ENCODE measurements at places on chromosomes 6 and 20.

- no peak for DNase-seq
These were observed 216.9 kb downstream of the GMDS start for GRCh38 chr6:2028457-2029038.

DNA sequence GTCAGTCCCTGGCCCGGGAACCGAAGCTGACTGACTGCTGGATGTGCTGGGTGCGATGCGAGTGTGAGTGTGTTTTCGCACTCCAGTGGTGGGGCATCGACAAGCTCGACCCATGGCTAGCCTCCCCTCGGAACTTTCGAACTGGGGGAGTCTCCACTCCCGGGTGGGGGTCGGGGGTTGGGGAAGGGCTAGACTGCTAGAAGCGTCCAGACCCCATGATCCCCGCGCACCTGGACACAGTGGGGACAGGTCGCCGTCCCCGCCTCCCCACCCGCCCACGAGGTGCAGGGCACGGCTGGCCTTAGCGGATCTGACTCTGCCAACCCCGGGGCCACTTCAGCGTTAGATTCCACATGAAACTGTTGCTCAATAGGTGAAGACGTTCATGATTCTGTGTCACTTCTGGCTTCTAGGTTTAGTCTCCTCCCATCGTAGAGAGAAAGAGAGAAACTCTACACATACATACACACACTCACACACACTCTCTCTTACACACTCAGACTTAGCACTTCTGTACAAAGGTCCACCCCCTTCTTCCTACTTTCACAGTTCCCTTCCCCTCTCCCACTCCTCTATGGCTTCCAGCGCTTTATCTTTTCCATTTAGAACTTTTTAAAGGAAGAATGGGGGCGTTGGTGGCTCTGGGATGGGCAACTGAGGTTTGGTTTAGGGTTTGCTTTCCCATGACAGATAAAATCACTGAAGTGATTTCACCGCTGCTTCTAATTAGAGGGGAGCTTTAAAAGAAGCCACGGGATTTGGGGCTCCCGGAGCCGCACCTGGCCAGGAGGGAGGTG is 5.1 kb upstream of the TFAP2A start:
- no peak for DNase-seq

GRCh38 chr20:17501701-17502100 is 29.5 kb downstream of the BFSP1 start:
- no peak for DNase-seq

DNA sequence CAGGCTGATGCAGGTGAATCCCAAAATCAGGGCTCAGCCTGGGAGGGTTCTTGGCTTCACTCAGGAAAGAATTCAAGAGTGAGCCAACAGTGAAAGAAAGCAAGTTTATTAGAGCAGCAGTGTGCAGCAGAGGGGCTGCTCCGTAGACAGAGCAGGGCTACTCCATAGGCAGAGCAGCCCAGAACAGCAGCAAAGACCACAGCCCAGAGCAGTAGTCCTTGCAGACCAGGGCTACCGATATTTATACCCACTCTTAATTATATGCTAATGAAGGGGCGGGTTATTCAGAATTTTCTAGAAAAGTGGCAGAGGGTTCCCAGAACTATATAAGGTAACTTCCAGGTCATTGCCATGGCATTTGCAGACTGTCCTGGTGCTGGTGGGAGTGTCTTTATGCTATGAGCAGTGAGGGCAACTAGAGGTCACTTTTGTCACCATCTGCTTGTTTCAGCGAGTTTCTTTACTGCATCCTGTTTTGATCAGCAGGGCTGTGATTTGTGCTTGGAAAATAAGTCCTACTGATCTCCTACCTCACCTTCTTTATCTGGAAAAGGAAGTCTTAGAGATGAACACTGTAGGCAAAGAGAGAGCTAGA is 39.8 kb upstream of the PTPN1 start:
- DNase-seq = no peak

DNA sequence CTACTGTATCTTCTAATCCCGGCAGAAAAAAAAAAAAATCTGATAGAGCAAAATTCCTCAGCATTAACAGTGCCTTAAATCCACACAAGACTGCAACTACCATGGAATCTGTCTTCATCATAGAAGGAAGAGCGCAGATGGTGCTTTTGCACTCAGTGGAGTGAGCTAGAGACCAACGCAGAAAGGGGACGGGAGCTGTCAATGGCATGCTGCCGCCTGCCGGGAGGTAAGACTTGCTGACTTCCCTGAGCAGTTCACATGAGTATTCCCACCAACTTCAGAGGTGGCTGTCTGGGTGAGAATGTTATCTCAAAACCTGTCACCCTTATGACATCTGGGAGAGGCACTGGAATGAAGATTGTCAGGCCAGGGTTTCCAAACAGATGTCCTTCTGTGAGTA is 35.6 kb downstream of the DZANK1 start:
- no peak for DNase-seq

- no peak for DNase-seq
These were observed 106.5 kb downstream of the ARID1B start for GRCh38 chr6:156883497-156884252.

GRCh38 chr6:10048370-10049297 is 366.2 kb downstream of the TFAP2A start:
- DNase-seq = no peak

DNA sequence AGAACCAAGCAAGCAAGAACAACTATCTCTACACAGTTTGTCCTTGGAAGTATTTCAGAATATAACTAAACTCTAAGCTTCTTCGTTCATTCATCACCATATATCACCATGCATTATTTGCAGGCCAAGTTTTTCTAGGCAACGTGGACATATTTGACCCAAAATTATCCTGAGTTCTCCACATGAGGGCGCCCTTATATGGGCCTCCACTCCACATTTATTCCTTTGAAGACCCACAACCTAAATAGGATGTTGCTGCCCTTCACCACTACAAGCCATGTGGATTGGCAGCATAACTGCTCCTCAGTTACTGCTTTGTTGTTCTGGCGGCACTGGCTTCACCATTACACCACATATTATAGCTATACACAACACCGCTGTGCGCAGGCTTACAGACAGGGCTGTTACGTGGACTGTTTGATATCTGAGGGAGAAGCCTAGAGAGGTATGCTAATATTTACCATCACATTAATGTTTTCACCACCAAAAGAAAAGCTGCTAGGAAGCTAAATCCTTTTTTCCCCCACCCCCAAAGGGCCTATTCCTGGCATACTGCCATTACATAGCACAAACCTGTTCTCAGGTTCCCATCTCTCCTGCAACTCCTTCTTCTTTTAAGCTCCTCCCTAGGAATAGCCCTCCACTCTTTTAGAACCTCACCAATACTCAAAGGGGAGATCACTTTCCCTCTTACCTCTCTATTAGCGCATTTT is 411.7 kb downstream of the C6orf118 start:
- no peak for DNase-seq

DNA sequence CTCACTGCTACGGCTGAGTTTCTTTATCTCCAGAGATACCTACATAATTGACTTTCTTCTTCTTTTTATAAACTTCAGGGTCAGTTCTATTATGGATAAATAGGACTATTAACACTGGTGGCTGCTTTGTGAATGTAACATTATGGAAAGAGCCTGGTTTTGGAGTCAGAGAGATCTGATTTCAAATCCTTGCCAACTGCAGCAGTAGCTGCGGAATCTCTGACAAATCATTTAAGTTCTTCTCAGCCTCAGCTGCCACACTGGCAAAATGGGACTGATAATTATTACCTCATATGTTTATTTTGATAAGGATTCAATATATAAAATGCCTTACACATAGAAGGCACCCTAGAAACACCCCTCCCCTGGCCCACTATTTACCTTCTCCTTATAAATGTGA is 160.5 kb downstream of the BACH2 start:
- no peak for DNase-seq

- no peak for DNase-seq
These were observed 174.0 kb downstream of the SASH1 start for GRCh38 chr6:148516617-148517016.

GRCh38 chr20:40717343-40717865 is 28.4 kb upstream of the MAFB start:
- no peak for DNase-seq

DNA sequence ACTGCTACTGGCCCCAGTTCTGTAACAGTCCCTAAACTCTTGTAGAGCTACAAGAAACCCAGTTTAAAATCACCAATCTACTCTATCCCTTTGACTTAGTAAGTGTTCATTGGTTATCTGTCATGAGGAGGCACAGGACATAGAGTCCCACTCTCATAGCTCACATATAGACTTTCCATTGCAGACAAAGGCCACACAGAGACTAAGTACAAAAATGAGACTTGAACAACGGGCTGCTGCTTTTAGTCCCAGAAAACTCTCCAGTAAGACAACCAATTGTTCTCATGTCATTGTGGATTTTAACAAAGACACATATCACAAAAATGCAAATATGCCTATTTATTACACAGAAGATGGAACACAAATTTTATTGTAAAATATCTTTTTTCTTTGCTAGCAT is 197.4 kb downstream of the PTPRK start:
- no peak for DNase-seq

GRCh38 chr6:134123666-134124208 is 71.3 kb upstream of the SLC2A12 start:
- no peak for DNase-seq

DNA sequence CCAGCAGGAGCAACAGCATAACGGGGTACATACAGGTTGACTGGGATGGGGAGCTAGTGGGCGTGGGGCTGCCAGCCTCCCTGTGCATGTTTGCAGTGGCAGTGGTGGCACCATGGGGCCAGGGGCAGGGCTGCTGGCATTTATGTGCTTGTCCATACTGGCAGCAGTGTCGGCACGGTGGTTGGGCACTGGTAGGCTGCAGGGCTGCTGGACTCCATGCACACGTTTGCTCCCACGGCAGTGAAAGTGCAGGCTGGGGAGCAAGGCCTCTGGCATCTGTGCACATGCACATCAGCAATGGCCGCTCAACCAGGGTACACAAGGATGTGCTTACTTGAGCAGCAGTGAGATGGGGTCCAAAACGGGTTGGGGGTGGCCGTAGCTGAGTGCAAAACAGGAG is 159.5 kb upstream of the KHDRBS2 start:
- DNase-seq = no peak

- DNase-seq = no peak
These were observed 209.2 kb downstream of the ANKRD60 start for GRCh38 chr20:58019027-58019849.

- no peak for DNase-seq
These were observed 374.6 kb upstream of the JARID2 start for GRCh38 chr6:14871221-14871620.

- DNase-seq = no peak
These were observed 58.1 kb downstream of the RPRD1B start for GRCh38 chr20:38091441-38092216.

DNA sequence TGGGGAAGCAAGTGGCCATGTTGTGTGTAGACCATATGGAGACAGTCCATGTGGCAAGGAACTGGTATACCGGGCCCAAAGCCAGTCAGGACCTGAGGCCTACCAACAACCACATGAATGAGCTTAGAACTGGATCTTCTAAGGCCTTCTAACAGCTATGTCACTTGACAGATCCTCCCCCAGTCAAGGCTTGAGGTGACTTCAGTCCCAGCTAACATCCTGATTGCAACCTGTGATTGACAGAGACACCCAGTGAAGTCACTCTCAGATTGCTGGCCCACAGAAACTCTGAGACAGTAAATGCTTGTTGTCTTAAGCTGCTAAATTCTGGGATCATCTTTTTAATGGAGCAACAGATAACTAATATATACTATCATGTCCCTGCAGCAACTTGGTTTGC is 32.9 kb downstream of the AHI1 start:
- DNase-seq = no peak

GRCh38 chr6:80145921-80146320 is 39.5 kb downstream of the BCKDHB start:
- DNase-seq = no peak

DNA sequence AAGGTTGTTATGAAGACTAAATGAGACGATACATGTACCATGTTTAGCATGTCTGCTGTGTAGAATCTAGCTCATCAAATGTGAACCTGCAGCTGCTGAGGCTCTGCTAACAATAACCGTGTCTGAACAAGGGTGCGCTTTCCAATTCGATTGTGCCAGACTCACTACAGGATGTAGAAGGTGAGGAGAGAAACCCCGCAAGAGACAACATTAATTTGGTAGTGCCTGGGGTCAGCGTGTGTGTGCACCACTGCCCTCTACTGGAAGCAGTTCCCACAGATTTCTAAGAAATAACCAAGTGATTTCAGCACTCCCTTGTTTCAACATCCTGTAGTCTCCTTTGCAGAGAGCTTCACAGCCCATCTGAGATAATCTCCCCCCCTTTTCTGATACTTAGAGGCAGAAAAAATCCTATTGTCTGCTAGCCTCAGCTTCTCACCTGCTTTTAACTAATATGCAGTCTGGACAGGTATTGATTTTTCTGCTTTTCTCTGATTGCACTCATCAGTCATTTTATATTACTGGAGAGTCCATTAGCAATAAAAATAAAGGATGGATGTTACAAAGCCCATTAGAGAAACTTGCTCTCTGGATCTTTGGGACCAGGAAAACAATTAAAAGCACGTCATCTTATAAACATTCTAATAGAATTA is 96.7 kb upstream of the BACH2 start:
- DNase-seq = peak; percentile 33

GRCh38 chr6:79632580-79632979 is 1.5 kb downstream of the SH3BGRL2 start:
- DNase-seq = no peak

DNA sequence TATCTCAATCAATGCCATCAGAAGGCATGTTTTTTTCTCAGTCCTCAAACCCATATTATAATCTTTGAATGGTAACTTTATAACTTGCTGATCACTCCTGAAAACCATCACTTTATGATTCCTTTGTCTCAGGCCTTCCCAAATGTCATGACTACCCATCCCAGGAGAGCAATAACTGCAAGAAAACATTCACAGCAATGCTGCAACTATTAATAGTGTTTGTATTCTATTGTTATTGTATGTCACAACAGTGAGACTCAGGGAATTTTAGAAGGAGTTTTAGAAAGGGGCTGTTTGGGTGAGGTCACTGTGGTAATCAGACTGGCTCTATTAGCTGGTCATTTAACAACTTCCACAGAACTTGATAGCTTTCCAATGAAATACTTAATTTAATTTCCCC is 301.4 kb upstream of the TBX18 start:
- DNase-seq = no peak

DNA sequence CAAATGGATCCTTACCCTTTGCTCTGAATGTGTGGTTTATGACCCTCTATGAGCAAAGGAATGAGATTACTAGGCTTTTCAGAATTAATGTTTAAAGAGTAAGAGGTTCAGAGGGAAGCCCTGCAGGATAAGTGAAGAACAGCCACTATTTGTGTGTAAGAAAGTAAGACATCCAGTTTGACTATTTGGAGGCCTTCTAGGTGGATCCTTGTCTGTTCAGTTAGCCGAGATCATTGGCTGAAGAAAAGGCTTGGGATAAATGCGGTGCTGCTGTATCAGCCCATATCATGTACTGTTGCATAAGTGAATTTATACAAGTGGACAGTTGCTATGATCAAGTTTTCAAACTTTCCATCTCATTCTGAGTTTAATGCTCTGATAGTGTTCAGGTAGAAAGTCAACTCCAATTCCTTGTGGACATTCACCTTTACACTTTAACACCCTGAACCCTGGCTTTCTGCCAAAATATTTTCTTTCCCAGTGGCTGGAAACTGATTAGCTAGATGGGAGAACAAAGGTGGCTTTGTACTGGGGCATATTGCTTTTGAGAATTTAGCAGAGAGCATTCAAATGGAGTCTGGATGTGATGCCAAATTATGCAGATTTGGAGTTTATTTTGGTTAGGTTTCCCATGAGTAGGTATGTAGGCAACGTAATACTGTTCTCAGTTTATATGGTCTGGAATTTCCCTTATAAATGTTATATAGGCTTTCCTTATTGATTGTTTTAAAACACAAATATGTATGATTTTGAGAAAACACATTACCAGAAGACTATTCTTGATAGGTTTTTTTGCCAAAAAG is 15.0 kb downstream of the PARD6B start:
- DNase-seq = no peak

Data from stimulated activated CD4-positive, alpha-beta T cell treated with anti-CD3 and anti-CD28 coated beads, Interleukin-1b, Interleukin-23, amount 100 ng/mL, for 1 hour (primary cell).